ENCODE measurements at places on chromosomes 5 and 9.
A peak's percentile ranks its signal among the peaks of the same experiment; 100 is the strongest.

GRCh38 chr9:120284821-120285220 lies 295.1 kb downstream of the CDK5RAP2 start:
- no peak for DNase-seq

DNA sequence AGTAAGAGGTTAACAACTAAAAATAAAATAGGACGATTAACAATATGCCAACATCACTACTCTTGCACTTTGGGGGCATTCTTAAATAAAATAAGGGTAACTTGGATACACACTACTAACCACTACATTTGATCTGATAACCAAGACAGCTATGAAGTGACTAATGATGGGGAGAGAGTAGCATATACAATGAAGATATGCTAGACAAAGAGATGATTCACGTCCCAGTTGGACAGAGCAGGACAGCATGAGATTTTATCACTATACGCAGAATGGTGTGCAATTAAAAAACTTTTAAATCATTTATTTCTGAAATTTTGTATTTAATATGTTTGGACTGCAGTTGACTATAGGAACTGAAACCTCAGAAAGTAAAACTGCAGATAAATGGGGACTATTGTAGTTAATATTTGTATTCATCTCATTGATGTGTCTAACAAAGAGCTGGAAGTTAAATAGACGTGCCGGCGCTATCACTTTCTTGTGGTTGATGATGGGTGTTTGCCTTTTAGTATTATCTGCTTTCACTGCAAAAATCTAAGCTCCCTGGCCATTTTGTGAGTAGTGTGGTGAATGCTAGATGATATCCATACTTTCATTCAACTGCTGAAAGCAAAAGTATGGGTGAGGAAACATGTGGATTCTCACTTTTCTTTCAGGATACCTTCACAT lies 18.7 kb downstream of the GIN1 start:
- DNase-seq = peak; percentile 61

GRCh38 chr5:88841212-88841611 lies 41.8 kb downstream of the MEF2C start:
- no peak for DNase-seq

DNA sequence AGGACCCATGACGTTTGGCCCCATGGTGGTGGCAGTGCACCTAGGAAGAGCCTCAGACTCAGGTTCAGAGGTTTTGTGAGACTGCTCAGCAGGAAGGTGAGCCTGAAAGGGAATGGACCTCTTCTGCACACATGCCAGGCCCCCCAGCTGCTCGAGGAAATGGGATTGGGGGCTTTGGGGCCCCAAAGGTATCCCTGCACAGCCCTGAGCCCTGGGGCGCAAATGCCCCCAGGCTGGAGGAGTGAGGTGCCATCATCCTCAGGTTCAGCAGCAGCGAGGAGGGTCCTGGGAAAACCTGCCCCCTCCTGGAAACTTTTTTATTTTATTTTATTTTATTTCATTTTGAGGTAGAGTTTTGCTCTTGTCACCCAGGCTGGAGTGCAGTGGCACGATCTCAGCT lies 171.8 kb upstream of the MVB12B start:
- DNase-seq = no peak

- DNase-seq = no peak
Measured at GRCh38 chr9:70679845-70680244, 265.4 kb upstream of the KLF9 start.

DNA sequence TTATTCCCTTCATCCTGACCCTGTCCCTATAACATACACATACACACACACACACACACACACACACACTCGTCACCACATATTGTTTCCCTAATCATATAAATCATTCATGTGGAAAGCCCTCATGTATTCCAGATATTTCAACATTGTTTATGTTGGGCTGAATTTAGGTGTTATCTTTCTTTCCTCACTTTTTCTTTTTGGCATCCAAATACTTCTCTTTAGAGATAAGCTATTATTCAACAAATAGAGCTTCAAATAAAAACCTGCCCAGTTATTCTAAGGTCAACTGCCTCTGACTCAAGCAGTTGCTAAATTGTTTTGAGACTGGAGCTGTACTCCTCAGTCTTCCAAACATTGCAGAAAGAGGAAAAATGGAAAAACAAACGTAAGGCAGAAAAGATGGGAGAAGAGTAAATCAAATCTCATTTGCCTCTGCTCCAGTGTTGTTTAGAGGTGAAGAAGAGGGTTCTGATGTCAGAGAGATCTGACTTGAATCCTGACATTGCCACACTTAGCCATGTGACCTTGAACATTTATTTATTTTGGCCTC lies 215.7 kb downstream of the GAS1 start:
- peak; percentile 49 for DNase-seq

DNA sequence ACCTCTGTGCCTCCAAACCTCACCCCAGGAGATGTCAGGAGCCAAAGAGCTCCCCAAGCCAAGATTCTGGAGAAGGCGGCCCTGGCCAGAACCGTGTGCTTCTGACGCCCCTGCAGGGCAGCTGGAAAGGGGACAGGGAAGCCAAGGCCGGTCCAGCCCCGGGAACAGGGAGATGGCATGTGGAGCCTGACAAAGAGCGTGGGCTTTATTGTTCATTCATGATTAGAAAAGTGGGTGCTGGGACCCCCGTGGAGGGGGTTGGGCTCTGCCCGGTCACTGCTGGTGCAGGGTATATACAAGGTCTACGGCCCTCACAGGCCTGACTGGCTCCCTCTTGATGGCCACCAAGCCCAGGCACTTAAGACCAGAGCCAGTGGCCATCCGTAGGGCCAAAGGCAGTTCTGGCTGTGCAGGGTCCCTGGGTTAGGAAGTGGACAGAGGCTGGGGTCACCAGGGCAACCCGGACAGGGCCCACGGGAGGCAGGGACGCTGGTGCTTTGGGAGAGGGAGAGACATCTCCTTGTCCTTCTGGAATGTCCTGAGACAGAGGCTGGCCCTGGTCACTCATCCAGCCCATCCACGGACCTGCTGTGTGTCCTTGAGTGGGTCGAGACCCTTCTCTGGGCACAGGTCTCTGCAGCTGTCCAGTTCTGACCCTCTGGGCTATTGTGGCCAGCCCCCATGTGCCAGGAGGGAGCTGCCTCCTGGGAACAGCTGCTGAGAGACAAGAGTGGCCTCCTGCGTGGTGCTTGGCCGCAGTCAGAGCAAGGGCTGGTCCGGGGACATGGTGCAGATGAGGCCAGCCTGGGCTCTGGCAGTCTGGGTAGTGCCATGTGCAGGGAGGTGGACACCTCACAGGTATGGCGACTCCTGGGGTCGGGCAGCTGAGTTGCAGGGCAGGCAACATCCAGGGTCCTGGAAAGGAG lies 12.5 kb downstream of the NINJ1 start:
- DNase-seq = no peak

- DNase-seq = no peak
Measured at GRCh38 chr9:117458066-117458465, 43.2 kb upstream of the ASTN2 start.

DNA sequence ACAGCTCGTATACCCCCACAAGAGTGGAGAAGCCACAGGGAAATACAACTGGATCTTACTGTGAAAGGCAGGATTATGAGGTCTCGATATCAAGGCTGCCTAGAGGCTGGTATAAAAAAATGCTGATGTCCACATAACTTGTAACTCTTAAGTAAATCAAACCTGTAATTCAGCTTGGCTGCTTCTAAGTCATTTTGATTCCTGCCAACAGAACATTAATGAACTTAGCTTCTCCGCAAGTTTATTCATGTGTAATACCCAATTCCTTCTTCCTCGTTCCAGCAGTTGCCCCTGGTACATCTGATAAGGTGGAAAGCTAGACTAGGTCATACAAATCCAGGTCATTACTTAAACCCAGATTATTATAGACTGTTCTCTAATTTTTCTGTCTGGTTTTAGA lies 16.4 kb upstream of the SMIM15 start:
- no peak for DNase-seq

DNA sequence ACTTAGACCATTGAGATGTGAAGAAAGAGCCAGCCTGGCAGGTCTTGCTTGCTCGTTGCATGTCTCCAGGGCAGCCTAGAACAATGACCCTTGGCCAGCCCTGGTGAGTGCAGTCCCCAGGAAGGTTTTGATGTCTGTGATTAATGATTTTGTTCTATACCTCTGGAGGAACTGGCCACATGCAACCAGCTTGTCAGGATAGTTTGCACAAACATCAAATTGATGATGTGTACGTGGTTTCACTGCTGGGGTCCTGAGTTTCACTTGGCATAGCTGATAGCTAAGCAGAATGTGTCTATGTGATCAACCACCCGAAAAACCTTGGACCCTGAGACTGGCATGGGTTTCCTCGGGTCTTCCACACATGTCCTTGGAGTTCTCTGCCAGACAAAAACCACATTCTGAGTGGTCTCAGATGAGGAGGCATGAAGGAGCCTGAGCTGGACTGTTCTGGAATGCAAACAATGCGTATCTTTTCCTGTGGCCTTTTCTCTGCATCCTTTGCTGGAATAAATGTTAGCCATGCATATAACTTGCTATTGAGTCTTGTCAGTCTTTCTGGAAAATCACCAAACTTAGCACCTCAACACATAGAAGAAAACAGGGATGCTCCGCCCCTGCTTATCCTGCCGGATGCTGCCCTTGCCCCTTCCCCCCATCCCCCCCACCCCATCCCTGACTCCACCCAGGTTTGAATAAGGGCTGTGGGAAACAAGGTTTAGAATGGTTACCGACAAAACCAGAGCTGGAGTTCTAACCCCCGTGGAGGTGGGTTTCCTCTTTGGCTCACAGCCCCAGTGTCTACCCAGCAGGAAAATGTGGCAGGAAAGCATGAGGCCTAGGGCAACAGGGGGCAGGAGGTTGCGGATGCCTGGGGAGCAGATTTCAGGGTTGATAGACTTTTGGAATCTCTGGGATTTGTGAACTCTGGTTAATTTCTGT lies 50.1 kb upstream of the ANKRD33B start:
- DNase-seq = peak; percentile 95
